ENCODE measurements at places on chromosomes 13 and 19.

DNA sequence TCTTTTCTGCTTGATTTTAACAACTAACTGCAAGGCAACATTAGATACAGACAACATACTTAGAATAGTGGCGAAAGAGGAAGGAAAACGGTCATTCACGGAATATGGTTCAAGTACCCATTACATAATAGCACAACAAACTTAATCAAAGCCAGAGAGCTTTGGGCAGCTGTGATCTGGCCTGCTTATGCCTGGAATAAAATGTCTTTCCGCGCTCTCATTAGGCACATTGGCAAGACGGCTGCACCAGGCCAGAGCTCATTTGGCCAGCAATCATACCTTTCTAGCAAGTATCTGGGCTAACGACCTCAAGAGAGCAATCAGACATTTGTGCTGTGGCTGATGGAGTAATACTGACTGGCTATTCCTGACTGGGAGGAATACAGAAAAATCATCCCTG is 112.8 kb downstream of the NALCN start:
- DNase-seq, result no peak

- DNase-seq, result no peak
These were observed 19.1 kb upstream of the KLF12 start for GRCh38 chr13:74153316-74153715.

DNA sequence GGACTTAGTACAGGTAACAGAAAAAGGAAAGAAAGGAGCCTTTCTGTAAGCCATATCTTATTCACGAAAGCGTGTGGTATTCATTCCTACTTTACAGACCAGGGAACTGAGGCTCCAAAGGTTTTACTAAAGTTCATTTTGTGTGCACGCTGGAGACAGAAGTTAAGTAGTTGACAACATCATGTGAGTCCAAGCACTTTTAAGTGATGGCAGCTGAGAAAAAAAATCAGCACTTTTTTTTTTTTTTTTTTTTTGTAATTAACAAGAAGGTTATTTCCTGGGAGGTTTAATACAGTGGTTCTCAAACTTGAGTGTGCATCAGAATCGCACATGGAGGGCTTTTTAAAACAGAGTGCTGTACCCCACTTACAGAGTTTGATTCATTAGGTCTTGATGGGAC is 2.0 kb downstream of the DNAJC3 start:
- no peak for DNase-seq

DNA sequence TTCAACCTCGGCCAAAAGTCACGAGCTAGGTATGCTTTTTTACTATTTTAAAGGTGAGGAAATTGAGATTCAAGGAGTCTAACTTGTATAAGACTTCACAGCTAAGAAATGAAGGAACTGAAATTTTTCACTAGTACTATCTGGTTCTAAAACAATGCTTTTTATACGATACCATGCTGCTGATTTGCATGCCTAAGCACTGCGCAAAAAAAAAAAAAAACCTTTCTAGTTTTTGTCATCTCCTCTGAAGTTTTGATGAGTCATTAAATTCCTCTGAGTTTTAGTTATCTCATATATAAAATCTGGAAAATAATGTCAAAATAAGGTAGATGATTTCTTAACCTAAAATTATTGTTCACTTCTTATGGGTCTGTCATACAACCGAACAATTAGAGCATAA is 28.0 kb upstream of the UFM1 start:
- DNase-seq, result no peak

GRCh38 chr13:84137292-84137691 is 255.0 kb upstream of the SLITRK1 start:
- DNase-seq, result no peak

GRCh38 chr19:2416321-2417097 is 10.9 kb downstream of the TIMM13 start:
- no peak for DNase-seq

Measured in MG63 (cell line).